M059J (cell line): ENCODE measurements at places on chromosomes 6 and 20. TPM values are rescaled to one million over a fixed set of nuclear protein-coding genes. Genes with fewer than 3 reads are reported as not detected.
A peak's percentile ranks its signal among the peaks of the same experiment; 100 is the strongest.

The BPIFB2 gene
- total RNA-seq, result not detected in 2 replicates

DNA sequence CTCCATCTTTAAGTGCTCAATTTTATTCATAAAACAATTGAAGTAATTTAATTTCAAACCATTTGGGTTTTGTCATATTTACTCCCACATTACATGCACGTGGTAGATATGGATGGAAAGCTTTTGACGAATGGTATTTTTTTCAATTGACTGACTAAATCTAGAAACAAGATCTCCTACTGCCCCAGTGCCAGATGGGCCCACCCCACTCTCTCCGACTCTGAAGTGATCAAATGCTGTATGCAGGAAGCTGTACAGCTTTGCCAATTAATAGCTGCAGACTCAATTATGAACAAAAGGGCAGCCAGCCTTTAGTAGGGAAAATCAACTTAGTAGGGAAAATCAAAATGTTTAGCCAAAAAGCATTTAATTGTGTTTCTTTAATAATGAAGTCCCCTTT, 46.2 kb downstream of the PACRG start:
- no peak for DNase-seq

- DNase-seq, result peak; percentile 36
Observed at GRCh38 chr6:152356662-152357061, 280.5 kb downstream of the SYNE1 start.

DNA sequence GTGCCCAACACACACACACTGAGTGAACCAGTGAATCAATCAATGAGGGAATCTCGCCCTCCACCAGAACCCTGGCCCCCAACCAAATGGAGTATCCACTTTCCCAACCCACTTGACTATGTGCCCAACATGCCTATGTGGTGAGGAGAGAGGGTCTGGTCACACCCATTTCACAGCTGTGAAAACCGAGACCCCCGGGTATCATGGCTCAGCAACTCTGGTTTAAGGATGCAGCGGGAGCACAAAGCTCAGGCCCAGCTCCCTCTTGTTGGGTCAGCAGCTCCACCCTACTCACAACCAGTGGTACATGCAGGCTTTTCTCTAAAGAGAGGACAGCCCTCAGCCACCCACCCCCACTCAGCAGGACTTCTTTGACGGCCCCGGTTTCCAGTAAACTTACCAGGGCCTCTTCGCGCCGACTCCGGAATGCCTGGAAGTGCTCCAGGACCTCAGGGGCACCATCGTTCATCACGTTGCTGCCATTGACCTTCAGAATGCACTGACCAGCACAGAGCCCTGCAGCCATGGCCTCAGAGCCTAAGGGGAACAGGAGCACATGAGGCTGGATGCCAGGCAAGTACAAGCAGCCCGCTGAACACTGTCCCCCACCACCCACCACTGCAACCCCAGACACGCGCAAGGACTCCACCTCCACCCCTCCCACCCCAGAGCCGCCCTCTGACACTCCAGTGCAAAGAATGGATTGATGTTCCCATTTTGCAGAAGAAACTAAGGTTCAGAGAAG, 174.7 kb downstream of the PREX1 start:
- peak; percentile 29 for DNase-seq

DNA sequence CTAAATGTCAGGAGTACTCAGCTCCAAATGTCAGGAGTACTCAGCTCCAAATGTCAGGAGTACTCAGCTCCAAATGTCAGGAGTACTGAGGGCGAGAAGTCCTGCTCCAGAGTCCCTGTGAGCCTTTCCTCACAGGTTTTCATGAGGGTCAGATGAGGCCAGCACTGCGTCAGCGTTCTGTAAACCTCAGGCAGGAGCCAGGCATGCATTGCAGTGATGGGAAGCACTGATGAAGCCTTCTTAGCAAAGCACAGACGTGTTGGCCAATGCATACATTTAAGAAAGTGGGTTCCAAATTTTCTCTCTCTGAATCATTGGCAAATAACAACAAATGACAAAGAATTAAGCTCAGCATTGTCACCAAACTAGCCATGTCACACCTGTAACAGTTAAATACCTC, 254.9 kb downstream of the ZNF217 start:
- no peak for DNase-seq

- DNase-seq, result no peak
Observed at GRCh38 chr6:119234941-119235340, 114.6 kb downstream of the MAN1A1 start.
